HepG2 (cell line): ENCODE measurements at places on chromosomes 1 and 21. TPM values are rescaled to one million over a fixed set of nuclear protein-coding genes. Genes with fewer than 3 reads are reported as not detected.

DNA sequence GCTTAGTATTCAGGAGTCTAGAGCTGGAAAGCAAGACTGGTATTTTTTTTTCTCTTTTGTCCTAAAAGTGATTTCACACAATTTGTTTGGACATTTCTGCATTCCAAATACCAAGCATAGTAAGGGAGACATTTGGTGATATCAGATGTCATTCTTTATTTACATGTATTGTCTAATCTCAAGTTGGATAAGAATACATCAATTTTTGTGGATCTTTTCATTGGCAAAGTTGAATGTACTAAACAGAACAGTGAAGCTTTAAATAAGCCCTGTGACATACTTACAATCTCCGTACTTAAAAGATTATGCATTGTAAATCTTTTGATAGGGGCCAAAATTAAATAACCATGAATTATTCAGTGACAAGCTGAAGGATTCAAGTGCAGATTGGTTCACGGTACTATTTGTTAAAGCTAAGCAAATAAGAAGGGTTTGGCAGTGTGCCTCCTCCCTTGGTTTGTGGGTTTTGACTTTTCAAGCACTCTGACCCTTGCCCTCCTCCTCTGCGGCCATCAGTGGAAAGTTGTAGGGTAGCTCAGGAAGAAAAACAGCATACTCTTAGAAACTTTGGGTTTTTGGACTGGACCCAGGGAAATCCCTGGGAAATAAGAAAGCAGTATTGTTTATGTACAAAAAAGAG, 663.7 kb downstream of the ADGRL2 start:
- no peak overlapping the region for H3K4me3 ChIP-seq
- no peak overlapping the region for H3K27ac ChIP-seq
- no peak for DNase-seq
- H3K36me3 ChIP-seq: no peaks in the 10 kb centered on the region

- H3K27ac ChIP-seq: no peak overlapping the region
- no peaks in the 10 kb centered on the region for H3K4me1 ChIP-seq
- no peak overlapping the region for H3K4me3 ChIP-seq
- peaks cover 3% of the 10 kb centered on the region; the same call in 1 of the 3 replicates for H3K27me3 ChIP-seq
These were observed 147.4 kb downstream of the GDAP2 start for GRCh38 chr1:117782056-117782455.

Gene RNF223
- total RNA-seq: not detected in 2 replicates

- H3K36me3 ChIP-seq: peaks cover 4% of the 10 kb centered on the region
- H3K4me1 ChIP-seq: peaks cover 57% of the 10 kb centered on the region
- H3K4me3 ChIP-seq: no peak overlapping the region
- peak; percentile 85 for DNase-seq
These were observed 32.9 kb downstream of the DUSP10 start for GRCh38 chr1:221708987-221709386.

DNA sequence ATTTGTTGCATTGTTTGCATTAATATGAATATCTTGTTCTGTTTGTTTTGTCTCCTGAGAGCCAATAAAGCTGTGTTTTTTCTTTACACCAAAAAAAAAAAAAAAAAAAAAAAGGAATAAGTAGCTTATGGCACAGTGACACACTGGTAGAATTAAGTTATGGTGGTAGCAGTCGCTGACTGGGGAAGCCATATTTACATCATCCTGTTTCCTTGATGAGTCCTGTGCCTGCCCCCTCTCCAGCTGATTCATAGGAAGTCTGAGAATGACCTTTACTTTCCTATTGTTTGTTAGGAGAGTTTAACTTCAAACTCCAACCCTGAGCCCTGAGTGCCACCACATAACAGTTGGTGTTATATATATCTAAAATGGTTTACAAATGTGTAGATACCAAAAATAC, 62.2 kb downstream of the OBSCN start:
- H3K4me1 ChIP-seq: no peaks in the 10 kb centered on the region
- H3K27me3 ChIP-seq: peaks cover 8% of the 10 kb centered on the region
- no peak overlapping the region for H3K27ac ChIP-seq
- no peak for DNase-seq
- no peaks in the 10 kb centered on the region for H3K36me3 ChIP-seq

GRCh38 chr1:198175423-198176170, 18.8 kb downstream of the NEK7 start:
- DNase-seq: no peak
- H3K27ac ChIP-seq: no peak overlapping the region
- no peaks in the 10 kb centered on the region for H3K36me3 ChIP-seq
- peaks cover 5% of the 10 kb centered on the region; the same call in 1 of the 2 replicates for H3K4me1 ChIP-seq
- H3K4me3 ChIP-seq: no peak overlapping the region

DNA sequence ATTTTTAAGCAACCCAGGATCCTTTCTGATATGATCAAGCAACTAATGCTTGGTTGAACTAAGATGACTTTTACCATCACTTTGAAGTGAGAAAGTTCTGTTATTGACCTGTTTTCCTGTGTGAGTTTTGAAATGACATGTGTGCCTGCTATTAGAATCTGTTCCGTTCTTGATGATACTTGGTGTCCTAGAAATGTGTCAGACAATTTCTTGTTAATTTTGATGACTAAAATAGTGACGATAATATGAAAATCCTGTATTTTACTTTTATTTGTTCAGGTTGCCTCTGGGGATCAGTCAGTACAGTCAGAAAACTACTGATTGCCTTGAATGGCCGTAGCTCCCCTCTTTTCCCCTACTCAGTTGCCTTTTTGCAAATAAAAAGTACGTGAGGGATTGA, 228.0 kb downstream of the RYR2 start:
- H3K4me3 ChIP-seq: no peak overlapping the region
- no peak for DNase-seq
- H3K27me3 ChIP-seq: no peaks in the 10 kb centered on the region
- no peak overlapping the region for H3K27ac ChIP-seq
- no peaks in the 10 kb centered on the region for H3K36me3 ChIP-seq
- no peaks in the 10 kb centered on the region for H3K4me1 ChIP-seq

DNA sequence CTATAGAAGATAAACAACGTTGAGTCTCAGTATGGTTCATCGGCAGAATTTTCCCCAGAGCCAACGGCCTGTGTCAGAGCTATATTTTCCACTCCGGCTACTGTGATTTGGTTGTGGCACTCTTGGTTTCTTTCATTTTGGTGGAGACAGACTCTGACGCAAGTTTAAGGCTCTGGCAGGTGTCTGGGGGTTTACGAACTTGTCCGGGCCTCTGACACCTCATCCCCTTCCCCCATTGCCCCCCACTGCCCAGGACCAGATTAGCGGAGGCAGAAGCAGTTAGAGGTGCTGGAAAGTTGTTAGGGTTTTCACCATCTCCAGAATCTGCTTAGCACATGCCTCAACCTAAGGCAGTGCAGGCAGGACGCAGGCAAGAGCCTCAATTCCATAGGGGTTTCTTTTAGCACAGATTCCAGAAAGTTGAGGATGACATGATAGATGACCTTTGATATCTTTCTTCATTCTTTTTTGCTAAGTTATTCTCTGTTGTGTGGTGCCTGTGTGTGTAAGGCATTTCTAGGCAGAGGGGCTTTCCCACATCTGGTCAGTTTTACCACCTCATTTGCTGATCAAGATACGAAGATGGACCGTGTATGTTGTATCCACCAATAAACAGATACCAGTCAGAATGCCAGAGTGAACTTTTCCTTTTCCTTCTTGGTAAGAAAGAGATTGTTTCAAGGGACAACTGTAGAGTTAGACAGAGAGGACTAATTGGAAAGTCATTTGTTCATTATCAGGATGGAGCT, 18.4 kb upstream of the IL10 start:
- H3K27ac ChIP-seq: no peak overlapping the region
- no peaks in the 10 kb centered on the region for H3K4me1 ChIP-seq
- H3K27me3 ChIP-seq: peaks cover 3% of the 10 kb centered on the region; the same call in 1 of the 2 replicates
- no peak overlapping the region for H3K4me3 ChIP-seq
- no peaks in the 10 kb centered on the region for H3K36me3 ChIP-seq
- DNase-seq: no peak

Gene PTCH2
- total RNA-seq: 0.18 and 0.60 TPM in 2 replicates
